ENCODE measurements at places on chromosomes 16 and 17. TPM values are rescaled to one million over a fixed set of nuclear protein-coding genes. Genes with fewer than 3 reads are reported as not detected.

The CARHSP1 gene
- 79.7 TPM for total RNA-seq

The KRTAP4-3 gene
- total RNA-seq: not detected

The ASPHD1 gene
- total RNA-seq: 18.4 TPM

The DNAH2 gene
- 2.0 TPM for total RNA-seq

The OTOP3 gene
- total RNA-seq: not detected

The TEX19 gene
- 2.1 TPM for total RNA-seq

- DNase-seq: peak; percentile 61
- no peaks in the 10 kb centered on the region for H3K36me3 ChIP-seq
- H3K4me1 ChIP-seq: peaks cover 24% of the 10 kb centered on the region
Measured at GRCh38 chr17:44968225-44969143, at the start of gene C1QL1. C1QL1 (minus strand) TSS chr17:44968303; CDS start chr17:44968048, 255 bp downstream.

GRCh38 chr16:53849994-53850393 is 146.0 kb downstream of the FTO start:
- no peak overlapping the region for H3K27ac ChIP-seq
- DNase-seq: no peak
- H3K4me1 ChIP-seq: no peaks in the 10 kb centered on the region
- no peak overlapping the region for H3K4me3 ChIP-seq
- H3K27me3 ChIP-seq: no peaks in the 10 kb centered on the region

GRCh38 chr17:44591206-44591605 is 33.9 kb downstream of the FZD2 start:
- DNase-seq: no peak
- H3K4me3 ChIP-seq: no peak overlapping the region
- peaks cover 8% of the 10 kb centered on the region for H3K4me1 ChIP-seq

DNA sequence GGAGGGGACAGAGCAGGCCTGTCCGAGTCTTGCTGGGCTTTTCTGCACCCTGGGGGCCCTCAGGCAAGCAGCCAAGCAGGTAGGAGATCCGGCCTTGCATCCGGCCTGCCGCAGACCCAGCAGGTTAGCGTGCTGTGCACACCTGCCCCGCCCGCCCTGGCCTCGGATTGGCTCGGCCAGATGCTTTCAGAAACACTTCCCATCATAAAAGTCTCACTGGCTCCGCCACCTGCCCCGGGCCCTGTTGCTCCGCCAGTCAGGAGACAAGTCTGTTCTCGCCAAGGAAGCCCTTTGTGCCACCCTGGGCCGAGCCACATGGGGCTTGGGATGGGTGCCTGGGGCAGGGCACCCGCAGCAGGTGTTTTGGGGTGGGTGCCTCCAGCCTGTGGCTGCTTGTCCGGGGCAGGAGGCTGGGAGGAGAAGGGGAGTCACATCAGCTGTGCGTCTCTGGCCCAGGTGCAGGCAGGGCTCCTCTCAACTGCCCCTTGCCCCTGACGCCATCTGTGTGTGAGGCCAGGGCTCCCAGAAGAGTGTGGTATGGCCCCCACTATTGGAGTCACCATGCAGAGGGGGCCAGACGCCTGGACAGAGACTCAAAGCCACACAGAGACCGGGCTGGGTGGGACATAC is 228.2 kb upstream of the GSE1 start:
- H3K4me1 ChIP-seq: peaks cover 5% of the 10 kb centered on the region
- H3K27ac ChIP-seq: peak overlapping the region; percentile 12
- H3K4me3 ChIP-seq: no peak overlapping the region
- no peaks in the 10 kb centered on the region for H3K27me3 ChIP-seq
- H3K36me3 ChIP-seq: no peaks in the 10 kb centered on the region

GRCh38 chr17:35069311-35069710 is 5.8 kb upstream of the RFFL start:
- no peaks in the 10 kb centered on the region for H3K27me3 ChIP-seq
- DNase-seq: no peak
- no peak overlapping the region for H3K27ac ChIP-seq
- H3K4me3 ChIP-seq: no peak overlapping the region
- H3K4me1 ChIP-seq: peaks cover 19% of the 10 kb centered on the region
- no peaks in the 10 kb centered on the region for H3K36me3 ChIP-seq
